ENCODE measurements at places on chromosomes 6 and 20.

DNA sequence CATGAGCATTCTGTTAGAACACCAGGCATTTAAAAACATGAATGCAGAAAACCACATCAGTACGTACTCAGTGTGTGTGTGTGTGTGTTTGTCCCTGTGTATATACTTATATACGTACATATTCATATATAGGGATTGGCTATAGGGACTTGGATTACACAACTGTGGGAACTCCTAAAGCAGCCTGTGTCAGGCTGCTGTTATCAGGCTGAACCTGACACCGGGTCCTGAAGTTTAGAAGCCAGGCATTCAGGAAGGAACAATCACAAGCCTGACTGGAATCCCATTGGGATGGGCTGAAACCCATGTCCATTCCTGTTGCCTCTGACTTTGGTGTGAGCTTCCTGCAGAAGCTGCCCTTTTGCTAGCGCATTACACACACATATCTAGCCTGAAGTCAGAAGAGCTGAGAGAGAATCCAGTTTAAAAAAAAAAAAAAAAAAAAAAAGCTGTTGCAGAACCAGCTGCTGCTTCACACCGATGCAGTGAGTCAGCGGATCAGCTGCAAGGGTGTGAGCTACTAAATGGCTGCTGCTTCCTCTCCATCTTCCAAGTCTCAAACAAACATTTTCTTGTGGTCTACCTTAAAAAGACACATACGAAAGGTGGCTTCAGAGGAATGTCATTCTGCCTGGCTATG is 348.1 kb downstream of the THBS2 start:
- DNase-seq, result no peak

GRCh38 chr6:5644523-5645185 is 362.1 kb downstream of the NRN1 start:
- no peak for DNase-seq

DNA sequence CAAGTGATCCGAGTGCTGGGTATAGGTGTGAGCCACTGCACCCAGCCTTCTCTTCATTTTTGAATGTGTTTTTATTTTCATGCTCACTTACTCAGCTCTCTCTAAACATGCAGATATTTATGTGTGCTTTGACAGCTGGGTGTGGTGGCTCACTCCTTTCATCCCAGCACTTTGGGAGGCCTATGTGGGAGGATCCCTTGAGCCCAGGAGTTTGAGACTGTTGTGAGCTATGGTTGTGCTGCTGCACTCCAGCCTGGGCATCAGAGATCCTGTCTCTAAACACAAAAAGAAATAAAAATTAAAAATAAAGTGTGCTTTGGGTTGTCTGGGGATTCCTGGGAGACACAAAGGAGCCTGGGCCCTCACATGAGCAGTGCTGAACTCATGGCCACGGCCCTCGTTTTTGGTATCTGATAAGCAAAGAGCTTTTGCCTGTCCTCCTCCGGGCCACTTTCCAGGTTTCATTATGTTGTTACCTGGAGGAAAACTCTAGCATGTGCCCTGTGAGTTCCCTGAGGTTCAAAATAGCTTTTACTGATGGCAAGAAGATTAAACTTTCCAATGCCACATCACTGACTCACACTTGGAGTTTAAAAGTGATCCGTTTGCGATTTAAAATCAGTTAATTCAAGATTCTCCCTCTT is 78.5 kb downstream of the CD164 start:
- peak; percentile 75 for DNase-seq

DNA sequence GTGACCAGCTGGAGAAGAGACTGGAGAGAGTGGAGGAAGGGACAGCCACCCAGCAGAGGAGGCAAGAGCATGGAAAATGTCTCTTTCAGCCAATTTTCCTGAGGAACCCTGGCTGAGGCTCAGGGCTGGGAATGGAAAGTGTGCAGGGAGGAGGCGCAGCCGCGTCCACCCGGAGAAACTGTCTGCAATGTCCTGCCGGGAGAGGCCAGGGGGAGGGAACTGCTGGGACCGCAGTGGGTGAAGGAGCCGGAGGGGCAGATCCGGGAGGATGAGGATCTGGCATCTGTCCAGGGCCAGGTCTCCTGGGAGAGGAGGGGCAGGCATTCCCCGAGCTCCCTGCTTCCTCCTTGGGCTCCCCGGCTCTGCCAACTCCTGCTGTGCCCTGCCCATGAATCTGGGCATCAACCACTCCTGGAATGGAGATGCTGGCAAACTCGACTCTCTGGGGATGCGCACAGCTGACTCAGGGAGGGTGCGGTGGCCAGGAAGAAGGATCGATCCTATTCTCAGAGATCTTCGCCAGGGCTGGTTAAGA is 17.4 kb upstream of the HM13 start:
- DNase-seq, result no peak

GRCh38 chr20:5416086-5416485 is 99.3 kb upstream of the PROKR2 start:
- no peak for DNase-seq

Measured in hematopoietic multipotent progenitor cell treated with erythropoietin and hydrocortisone succinate and interleukin-3 and kit ligand, for 4 days (in vitro differentiated cells).